ENCODE measurements at places on chromosomes 16 and 17.

GRCh38 chr17:37605813-37606505, 3.3 kb downstream of the SYNRG start:
- peaks cover 49% of the 10 kb centered on the region for H3K36me3 ChIP-seq
- DNase-seq: peak; percentile 63
- H3K27ac ChIP-seq: peak overlapping the region; percentile 90

- peaks cover 36% of the 10 kb centered on the region for H3K36me3 ChIP-seq
- H3K4me1 ChIP-seq: no peaks in the 10 kb centered on the region
- DNase-seq: peak; percentile 77
- no peaks in the 10 kb centered on the region for H3K27me3 ChIP-seq
- H3K27ac ChIP-seq: no peak overlapping the region
- no peak overlapping the region for H3K4me3 ChIP-seq
These were observed 26.3 kb downstream of the NFE2L1 start for GRCh38 chr17:48074322-48075081.

DNA sequence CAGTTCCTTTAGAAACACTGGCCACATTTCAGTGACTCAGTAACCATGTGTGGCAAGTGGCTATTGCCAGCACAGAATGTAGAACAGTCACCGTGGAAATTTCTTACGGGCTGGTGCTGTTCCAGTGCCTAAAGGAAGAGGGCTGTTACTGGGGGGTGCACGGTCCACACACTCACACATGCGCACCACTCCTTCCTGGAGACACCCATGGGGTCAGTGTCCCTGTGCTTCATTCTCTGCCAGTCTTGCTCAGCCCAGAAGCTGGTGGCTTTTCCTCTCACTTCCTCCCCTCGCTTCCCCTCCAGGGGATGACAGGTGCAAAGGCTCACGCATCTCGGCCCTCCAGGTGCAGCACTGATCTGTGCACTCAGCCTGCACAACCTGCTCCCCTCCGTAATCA, 115.6 kb downstream of the CCDC182 start:
- peaks cover 35% of the 10 kb centered on the region for H3K36me3 ChIP-seq
- H3K4me1 ChIP-seq: peaks cover 3% of the 10 kb centered on the region
- no peaks in the 10 kb centered on the region for H3K27me3 ChIP-seq

DNA sequence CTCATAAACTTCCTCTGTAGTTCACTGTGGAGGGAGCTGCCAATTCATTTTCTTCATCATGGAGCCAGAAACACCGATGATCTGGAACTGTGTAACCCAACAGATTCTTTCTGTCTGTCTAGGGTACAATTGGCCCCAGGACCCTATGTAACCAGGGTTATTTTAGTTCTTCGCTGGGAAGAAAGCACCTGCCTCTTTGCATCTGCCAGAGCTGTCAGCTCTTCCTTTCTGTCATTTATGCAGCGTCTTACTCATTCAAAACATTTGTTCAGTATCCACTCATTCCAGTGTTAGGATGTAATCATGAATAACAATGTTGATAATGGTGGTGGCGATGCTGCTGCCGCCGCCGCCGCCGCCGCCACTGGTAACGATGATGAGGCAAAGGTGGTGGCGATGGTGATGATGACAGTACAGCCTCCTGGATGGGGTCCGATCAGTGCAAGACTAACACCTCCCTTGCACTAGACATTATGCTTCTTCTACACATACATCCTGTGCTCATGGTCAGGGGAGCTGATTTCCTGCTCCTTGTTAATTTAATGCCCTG, 46.1 kb downstream of the IRX5 start:
- no peak overlapping the region for H3K27ac ChIP-seq
- no peaks in the 10 kb centered on the region for H3K27me3 ChIP-seq
- no peak for DNase-seq
- no peaks in the 10 kb centered on the region for H3K36me3 ChIP-seq
- H3K4me1 ChIP-seq: no peaks in the 10 kb centered on the region
- H3K4me3 ChIP-seq: no peak overlapping the region

DNA sequence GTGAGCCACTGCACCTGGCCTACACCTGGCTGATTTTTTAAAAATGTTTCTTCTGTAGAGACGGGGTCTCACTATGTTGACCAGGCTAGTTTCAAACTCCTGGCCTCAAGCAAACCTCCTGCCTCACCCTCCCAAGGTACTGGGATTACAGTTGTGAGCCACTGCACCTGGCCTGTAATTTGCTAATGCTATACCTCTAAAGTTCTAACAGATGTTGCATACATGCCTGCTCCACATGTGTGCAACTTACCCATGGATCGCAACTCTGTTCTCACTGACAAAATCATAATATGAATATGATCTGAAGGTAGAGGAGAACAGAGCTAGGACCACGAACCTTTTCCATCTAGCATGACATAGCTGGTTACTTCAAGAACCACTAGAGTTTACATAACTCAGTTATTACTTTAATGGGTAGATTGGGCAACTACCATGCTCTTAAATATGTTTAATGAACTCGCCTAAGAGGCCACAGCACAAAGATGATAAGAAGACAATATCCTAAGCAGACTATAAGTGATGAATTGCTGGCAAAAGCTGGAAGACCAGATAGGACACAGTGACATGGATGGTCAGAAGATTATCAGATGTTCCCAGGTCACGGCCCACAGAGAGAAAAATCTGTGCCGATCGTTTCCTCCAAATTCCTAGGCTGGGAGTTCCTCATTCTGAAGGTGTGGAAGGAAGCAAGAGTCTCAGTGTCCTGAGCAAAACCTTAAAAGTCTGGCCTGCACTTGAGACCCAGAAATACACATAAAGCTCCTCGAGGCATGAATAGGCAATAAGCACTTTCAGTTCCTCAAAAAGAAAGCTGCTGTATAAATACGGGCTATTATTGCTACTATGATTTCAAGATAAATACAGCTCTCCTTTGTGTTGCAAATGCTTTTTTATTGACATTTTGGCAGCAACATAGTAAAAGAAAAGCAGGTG, 53.6 kb upstream of the ICAM2 start:
- H3K27ac ChIP-seq: peak overlapping the region; percentile 3
- DNase-seq: no peak
- H3K36me3 ChIP-seq: peaks cover 90% of the 10 kb centered on the region
- no peaks in the 10 kb centered on the region for H3K27me3 ChIP-seq

DNA sequence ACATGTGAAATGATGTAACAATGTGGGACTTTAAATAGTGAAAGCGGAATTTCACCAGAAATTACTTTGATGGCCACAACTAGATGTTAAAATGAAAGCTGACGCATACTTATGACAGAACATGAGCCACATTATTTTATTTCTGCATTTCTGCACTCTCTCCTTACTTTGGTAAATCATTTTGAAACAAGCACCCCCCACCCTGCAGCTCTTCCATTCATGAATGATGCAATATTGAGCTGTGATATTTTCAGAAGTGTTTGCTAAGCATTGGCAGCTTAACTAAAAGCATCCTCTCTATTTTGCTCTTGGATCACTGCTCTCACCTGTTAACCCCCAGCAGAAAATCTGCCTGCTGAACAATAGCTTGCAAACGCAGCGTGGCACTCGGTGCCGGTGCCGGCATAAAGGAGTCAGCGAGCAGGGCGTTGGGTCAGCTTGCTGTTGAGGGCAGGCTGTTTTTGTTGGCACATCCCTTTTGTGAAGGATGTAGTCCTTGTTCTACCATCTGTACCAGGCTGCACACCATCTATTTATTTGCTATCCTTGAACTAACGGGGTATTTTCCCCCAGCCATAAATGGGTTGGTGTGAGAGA, 30.8 kb upstream of the CBLN1 start:
- no peak overlapping the region for H3K4me3 ChIP-seq
- H3K27me3 ChIP-seq: no peaks in the 10 kb centered on the region
- no peak for DNase-seq
- no peaks in the 10 kb centered on the region for H3K4me1 ChIP-seq
- H3K27ac ChIP-seq: no peak overlapping the region

- H3K4me3 ChIP-seq: no peak overlapping the region
- no peak overlapping the region for H3K27ac ChIP-seq
- peaks cover 2% of the 10 kb centered on the region for H3K4me1 ChIP-seq
- no peaks in the 10 kb centered on the region for H3K27me3 ChIP-seq
- no peaks in the 10 kb centered on the region for H3K36me3 ChIP-seq
- DNase-seq: no peak
These were observed 356.9 kb downstream of the C16orf95 start for GRCh38 chr16:86960266-86960665.

DNA sequence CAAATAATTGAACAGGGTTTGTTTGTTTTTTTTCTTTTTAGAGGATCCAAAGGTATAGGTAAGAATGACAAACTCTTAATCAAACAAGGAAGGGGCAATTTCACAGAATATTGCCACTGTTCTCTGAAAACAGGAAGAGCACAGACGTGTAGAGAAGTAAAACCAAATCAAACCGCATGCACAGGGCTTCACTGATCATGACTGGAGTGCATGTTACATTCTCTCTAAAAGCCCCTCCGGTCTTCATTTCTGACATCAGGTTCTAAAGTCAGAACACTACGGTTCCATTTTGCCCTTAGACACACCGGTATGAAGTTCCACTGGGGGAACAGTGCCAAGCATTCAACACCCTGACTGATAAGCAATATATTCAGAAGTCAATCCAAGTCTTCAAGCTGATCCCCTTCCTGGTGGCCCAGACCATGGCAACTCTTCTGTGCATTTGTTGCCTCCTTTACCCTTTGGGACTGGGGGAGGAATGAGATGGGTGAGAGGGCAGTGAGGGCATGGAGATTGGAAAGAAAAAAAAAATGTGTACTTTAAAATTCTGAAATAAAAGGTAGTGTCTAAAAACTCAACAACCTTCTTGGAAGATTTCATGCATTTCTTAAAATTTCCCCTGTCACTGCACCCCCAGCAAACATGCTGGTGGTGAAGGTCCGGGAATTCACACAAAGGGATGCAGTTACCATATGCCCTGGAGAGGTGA, 1.4 kb downstream of the MMD start:
- peak overlapping the region; percentile 98 for H3K27ac ChIP-seq
- peak; percentile 62 for DNase-seq
- H3K27me3 ChIP-seq: peaks cover 22% of the 10 kb centered on the region
- peaks cover 36% of the 10 kb centered on the region for H3K36me3 ChIP-seq

DNA sequence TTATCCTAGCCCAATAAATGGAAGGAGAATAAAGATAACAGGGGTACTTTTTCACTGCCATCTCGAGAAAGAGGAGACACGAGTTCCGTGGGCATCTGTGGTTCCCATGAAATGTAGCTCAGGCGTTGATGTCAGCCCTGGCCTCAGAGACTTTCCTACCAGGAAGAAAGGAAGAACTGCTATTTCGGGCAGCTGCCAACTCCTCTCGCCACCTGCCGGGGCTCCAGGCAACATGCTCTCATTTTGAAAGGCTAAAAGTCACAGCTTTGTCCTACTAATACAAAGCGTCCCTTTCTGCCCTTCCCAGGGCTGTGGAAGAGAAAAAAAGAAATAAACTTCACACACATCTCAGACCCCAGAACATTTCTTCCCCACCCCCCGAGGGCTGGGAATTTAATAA, 65.8 kb downstream of the DHRS7C start:
- no peak overlapping the region for H3K27ac ChIP-seq
- DNase-seq: no peak
- no peak overlapping the region for H3K4me3 ChIP-seq

- H3K27ac ChIP-seq: no peak overlapping the region
- peaks cover 2% of the 10 kb centered on the region for H3K4me1 ChIP-seq
- no peak overlapping the region for H3K4me3 ChIP-seq
- no peak for DNase-seq
These were observed 32.8 kb downstream of the TANC2 start for GRCh38 chr17:62998665-62999393.

DNA sequence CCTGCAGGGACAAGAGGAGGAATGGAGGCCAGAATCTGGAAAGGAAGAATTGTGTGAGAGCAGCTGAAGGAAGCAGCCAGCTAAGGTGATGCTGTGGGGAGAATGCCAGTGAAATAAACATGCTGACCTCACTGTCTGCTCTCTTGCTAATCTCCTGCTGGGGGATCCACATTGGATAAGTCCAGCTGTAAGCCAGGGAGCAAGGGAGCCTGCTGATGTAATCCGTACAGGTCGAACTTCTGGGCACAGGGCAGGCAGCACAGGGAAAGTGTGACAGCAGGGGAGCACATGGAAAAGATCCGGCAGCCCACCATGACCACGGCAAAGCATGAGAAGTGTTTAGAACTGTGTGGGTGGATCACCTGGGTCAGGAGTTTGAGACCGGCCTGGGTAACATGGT, 7.5 kb upstream of the XPO6 start:
- H3K4me3 ChIP-seq: no peak overlapping the region
- DNase-seq: no peak
- H3K36me3 ChIP-seq: no peaks in the 10 kb centered on the region
- no peak overlapping the region for H3K27ac ChIP-seq
- peaks cover 3% of the 10 kb centered on the region for H3K4me1 ChIP-seq

DNA sequence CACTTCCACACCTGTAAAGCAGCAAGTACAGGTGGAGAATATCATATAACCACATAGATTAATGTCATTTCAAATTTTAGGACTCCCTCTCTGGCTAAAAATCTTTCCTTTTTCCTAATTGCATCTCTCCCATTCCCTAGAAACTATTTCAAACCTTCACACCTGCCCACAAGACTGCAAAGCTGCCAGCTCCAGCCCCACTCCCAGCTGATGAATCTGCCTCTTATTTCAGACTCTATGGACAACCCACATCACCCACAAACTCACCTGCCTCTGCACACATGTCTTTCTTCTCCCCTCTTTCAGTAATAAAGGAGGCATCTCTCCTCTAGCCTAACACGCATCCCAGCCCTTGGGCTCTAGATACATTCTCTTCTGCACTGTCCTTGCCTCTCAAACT, 315.1 kb downstream of the GRIN2A start:
- DNase-seq: no peak
- no peak overlapping the region for H3K27ac ChIP-seq
- no peaks in the 10 kb centered on the region for H3K36me3 ChIP-seq
- H3K4me3 ChIP-seq: no peak overlapping the region
